ENCODE measurements at places on chromosomes 4 and X.

DNA sequence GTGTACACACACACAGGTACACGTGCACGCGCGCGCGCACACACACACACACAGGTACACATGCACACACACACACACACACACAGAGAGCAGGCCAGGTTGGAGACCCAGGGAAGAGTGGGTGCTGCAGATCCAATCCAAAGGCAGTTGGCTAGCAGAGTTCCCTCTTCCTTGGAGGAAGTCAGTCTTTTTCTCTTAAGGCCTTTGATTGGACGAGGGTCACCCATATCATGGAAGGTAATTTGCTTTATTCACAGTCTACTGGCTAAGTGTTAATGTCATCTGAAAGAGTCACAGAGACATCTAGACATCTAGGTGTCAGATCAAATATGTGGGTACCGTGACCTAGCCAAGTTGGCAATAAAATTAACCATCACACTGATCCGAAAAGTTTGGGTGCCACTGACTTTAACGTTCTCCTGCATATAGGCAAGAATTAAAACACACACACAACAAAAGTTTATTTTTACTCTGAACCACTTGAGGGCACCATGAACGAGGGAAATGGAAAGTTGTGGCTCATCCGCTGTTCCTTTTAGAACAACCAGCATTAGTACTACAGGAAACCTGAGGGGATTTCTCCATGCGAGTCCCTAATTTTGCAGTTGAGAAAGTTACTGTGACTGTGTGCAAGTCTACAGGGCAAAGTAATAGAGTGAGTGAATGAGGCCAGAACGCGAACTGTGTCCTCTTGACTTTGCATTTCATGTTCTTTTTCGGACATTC is 66.0 kb upstream of the STOX2 start:
- peak; percentile 81 for DNase-seq

- DNase-seq, result no peak
Observed at GRCh38 chrX:10041383-10041782, 74.2 kb downstream of the CLDN34 start.

DNA sequence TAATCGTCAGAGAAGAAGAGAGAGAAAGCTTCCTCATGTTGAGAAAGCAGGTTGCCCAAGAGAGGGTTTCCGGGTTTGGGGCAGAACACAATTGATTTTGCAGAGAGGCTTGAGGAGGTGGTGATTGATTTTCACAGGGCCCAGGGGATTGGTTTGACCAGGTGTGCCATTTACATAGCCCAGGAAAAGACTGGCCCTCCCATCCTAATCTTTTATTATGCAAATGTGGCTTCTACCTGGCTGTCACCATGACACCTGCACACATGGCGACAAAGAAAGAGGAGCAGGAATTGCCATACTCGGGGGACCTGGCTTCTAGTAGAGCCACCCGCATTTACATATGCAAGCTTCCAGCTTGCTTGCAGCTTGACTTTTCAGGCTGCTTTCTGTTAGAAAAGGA is 405.3 kb downstream of the PPP4R3C start:
- no peak for DNase-seq

DNA sequence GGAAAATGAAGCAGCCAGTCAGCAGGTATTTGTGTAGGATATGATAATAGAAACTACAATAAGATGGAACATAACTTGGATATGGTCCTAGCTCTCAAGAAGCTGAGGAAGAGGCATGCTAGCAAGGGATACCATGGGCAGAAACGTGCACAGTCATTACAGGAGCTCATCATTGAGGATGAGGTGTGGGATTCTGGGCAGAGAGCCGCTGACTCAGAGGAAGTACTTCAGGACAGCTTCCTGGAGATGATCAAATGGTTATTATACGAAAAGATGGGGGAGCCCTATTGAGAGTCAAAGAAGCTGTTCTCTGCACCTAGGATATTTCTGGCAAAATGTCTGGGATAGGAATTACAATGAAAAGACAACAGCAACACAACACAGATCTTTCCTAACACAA is 116.0 kb upstream of the PDE5A start:
- DNase-seq, result no peak

- no peak for DNase-seq
Observed at GRCh38 chr4:104896660-104897645, 249.7 kb upstream of the TET2 start.

DNA sequence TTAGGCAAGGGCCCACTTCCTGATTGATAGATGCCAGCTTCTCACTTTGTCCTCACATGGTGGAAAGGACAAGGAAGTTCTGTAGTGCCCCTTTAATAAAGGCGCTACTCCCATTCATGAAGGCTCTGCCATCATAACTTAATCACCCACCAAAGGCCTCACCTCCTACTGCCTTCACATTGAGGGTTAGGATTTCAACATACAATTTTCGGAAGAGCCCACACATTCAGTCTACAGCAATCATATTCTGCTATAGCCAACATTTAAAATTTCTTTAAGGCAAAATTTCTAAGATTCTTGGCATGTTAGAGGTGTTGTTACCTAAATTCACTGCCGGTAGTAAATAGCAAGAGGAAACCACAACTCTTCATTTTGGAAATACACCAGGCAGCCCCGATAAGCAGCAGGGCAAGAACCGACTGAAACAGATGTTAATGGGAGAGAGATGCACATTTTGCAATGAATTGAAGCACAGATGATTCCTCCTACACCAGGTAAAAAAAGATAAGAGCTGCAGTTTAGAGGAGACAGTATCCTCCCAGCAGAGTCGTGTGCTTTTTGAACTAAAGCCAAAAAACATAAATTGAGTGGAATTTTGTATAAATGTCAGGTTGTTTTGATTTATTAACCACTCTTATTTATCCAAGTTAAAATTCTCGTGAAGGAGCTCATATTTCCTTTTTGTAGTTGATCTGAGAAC is 594.9 kb downstream of the KCTD8 start:
- DNase-seq, result no peak

- no peak for DNase-seq
Observed at GRCh38 chr4:94285666-94286065, 57.0 kb downstream of the HPGDS start.

DNA sequence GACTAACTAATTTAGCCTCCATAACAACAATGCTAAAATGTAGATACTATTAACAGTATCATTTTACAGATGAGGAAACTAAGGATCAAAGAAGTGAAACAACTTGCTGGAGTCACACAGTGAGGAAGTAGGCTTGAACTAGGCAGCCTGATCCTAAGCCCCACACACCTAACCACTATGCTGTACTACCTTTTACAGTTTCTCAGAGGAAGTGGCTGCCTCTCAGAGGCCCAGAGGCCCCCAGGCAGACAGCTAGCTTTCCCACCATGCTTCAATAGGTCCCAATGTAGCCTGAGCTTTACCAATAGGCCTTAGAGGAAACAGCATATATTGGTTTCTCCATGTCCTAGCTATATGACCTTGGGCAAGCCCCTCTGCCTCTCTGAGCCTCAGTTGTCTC is 69.4 kb upstream of the PJA1 start:
- DNase-seq, result no peak

DNA sequence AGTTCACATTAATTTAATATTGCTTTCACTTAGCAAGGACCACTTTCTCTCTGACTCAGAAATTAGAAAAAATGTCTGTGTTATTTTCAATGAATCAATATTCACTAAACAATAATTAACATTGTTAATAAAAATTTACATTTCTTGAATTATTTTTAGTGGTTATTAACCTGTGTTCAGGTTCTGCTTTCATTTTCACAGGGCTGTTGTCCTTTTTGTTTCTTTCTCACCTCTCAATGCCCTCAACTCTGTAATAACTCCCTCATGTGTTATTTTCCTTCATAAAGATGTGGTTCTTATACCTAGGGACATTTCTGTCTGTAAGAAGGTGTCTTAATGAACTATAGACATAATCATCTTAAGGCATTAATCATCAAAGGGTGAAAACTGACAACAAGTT is 43.1 kb upstream of the PRR27 start:
- DNase-seq, result no peak

DNA sequence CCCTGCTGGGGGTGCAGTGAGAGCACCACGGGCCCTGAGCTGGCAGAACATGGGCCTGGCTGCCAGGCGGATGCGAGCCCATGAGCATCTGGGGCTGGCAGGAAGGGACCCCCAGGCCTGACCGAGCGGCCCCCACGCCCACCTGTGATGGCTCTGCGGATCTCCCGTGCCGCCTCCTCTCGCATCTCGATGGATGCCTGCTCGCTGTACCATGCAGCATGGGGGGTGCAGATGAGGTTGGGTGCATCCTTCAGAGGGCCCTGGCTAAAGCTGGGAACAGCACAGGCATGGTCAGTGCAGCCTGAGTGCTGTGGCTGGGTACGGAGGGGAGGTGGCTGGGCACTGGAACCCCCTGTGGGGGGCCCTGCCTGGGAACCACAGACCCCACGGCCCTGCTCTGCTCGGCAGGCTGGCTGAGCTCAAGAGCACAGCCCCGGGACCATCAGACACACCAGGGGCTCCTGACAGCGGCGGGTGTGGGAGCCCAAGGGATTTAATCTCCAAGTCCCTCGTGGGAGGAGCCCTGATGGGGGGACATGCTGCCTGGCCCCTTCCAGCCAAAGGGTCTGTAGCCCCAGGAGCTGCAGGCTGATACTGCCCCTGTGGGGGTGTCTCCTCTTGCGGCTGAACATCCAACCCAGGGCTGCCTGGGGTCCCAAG is 35.5 kb downstream of the CTBP1 start:
- no peak for DNase-seq

GRCh38 chr4:110653321-110654253 is 30.7 kb upstream of the PITX2 start:
- DNase-seq, result no peak

GRCh38 chr4:8473920-8474590 is 33.5 kb downstream of the TRMT44 start:
- DNase-seq, result no peak

GRCh38 chr4:102089850-102090621 is 255.2 kb downstream of the SLC39A8 start:
- DNase-seq, result no peak

GRCh38 chr4:82948647-82949204 is 48.2 kb downstream of the THAP9 start:
- DNase-seq, result no peak

- DNase-seq, result no peak
Observed at GRCh38 chr4:135065366-135065765, 863.8 kb upstream of the PABPC4L start.

GRCh38 chrX:319579-320125 is 1.1 kb upstream of the GTPBP6 start:
- no peak for DNase-seq

DNA sequence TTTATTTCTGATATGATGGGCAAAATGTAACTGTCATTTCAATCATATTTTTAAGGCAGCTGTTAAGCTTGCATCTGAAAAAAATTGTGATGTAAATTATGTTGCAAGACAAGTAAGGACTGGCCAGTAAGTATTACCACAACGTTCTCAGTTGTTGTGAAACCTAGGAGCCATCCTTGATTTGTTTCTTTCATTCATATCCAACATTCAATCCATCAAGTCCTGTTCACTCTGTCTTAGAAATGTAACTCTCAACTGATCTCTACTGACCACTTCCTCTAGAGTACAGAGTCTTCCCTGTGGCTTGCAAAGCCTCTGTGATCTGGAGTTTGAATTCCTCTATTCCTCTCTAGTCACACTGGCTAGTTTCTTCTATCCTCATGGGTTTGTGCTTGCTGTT is 161.4 kb upstream of the MAD2L1 start:
- DNase-seq, result no peak

DNA sequence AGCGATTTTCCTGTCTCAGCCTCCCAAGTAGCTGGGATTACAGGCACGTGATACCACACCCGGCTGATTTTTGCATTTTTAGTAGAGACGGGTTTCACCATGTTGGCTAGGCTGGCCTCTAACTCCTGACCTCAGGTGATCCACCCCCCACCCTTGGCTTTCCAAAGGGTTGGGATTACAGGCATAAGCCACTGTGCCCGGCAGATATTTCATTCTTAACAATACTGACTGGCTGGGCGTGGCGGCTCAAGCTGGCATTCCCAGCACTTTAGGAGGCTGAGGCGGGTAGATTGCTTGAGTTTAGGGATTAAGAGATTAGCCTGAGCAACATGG is 1.3 kb downstream of the PQBP1 start:
- DNase-seq, result no peak

GRCh38 chr4:107213410-107213809 is 177.3 kb upstream of the DKK2 start:
- DNase-seq, result no peak

GRCh38 chr4:121380776-121381462 is at the start of gene QRFPR:
Gene QRFPR (minus strand): TSS chr4:121381018. CDS start chr4:121380647, 371 bp downstream.
- DNase-seq, result no peak

GRCh38 chr4:164876700-164877324 is at the start of gene APELA:
Gene APELA (plus strand): TSS chr4:164877178. CDS start chr4:164877332, 154 bp downstream.
- DNase-seq, result no peak

DNA sequence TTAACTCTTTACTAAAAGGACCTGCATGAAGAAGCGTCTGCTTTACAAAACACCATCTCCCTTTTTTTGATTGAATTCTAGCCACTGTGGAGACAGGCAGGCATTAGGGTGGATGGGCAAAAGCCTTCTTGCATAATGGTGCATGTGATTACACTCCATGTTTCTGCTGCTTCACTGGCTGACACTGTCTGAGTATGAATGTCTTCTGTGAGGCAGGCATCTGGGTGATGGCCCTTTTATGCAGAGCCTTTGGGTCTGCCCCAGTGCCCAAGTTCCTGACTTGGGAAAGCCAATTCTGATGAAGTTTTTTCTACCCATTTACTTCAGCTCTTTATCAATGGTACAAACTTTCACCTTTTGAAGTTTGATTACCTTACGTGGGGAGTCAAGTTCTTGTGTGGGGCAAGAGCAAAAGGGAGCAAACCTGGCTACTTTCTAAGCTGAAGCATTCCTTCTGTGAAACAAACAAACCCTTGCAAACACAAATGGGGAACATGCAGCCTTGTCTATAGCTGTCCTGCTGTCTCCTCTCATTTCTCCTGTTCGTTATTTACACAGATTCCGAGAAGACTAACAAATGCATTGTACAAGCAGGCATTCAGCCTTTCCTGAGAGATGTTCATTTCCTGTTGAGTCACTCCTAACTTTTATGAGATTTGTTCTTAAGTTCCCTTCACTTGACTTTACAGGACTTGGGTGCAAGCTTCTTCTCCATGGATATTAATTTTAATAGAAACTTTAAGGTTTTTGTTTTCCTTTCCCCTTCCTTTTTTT is 301.9 kb downstream of the TLL1 start:
- no peak for DNase-seq

DNA sequence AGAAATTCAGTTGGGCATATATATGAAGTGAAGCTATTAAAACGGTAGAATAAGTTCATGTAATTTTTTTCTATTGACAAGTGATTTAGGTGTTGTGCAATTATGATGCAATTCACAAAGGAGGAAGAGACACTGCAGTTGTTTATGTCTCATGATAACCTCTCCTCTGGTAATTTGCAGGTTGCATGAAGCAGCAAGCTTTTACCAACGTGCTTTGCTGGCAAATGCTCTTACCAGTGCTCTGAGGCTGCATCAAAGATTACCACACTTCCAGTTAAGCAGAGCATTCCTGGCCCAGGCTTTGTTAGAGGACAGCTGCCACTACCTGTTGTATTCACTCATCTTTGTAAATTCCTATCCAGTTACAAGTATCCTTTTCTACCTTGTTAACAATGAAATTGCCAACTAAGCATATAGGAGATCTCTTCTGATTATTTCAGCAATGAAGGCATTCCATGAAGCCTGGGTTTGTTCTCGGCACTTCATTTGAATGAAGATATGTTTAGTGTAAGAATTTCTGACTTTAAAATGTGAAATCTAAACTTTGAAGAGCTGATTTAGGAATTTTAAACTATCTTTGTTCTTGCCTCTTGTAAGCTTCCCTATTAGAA is 3.9 kb downstream of the TMEM33 start:
- DNase-seq, result no peak

GRCh38 chr4:40202474-40202873 is 5.6 kb downstream of the RHOH start:
- no peak for DNase-seq

Data from lung (tissue), 17 donors.